ENCODE measurements at places on chromosomes 12 and 14.

DNA sequence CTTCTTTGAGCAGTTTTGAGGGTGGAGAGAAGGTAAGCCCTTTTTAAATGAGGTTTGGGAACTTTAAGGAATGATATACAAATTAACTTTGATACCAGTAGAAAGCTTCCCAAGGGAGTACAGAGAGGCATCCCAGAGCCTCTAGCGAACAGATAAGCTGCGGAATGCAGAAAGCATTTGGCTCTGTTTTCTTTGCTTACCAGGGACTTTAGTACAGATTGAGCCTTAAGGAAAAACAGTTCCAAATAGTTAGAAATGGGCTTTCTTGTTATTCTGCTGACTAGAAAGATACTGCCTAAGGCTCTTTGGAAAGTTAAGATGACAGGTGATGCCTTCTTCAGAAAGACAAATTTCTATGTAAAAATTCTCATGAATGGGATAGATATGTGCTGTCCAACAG lies 261.7 kb upstream of the FOXN3 start:
- no peak for DNase-seq

DNA sequence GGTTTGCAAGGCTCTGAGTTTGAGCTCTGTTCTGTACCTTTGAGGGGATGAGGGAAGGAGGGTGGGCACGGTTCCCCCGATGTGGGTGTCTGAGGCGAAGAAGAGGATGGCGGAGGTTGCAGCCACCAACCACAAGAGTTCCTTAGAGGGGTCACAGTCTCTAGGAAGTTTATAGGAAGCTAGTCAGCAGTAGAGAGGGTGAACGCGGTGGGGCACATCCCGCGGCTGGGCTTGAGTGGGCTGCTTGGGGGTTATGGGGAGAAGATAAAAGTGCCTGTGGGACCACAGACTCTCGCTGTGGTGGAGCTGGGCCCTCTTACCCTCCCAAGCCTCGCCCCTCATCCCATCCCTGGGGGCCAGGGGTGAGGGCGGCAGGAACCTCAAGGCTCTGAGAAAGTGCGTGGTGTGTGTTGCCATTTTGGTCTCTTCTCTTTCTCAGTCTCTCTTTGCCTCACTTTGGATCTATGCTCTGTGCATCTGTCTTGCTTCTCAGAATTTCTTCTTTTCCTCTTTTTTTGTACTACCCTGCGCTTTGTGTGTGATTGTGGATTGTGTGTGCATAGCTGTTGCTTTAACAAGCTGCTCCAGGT lies 2.7 kb downstream of the CD4 start:
- no peak for DNase-seq

- no peak for DNase-seq
These were observed 27.8 kb downstream of the PAPLN start for GRCh38 chr14:73264885-73265720.

- no peak for DNase-seq
These were observed 234.7 kb upstream of the TBX3 start for GRCh38 chr12:114918535-114919233.
